ENCODE measurements at places on chromosomes 5 and 9. TPM values are rescaled to one million over a fixed set of nuclear protein-coding genes. Genes with fewer than 3 reads are reported as not detected.

Gene MOB3B
- not detected for total RNA-seq

Gene CLIC3
- not detected for total RNA-seq

Gene IL33
- total RNA-seq, result 78.3 TPM

Gene PCDHA8
- total RNA-seq, result 0.15 TPM

Gene AP3S1
- total RNA-seq, result 67.2 TPM

Gene RPL35
- total RNA-seq, result 2,855 TPM

Gene TEK
- total RNA-seq, result 110 TPM

Gene DBH
- total RNA-seq, result not detected

Gene CCL27
- not detected for total RNA-seq

Gene DMXL1
- 26.3 TPM for total RNA-seq

Gene CACNA1B
- not detected for total RNA-seq

Gene PCDHGB2
- 0.65 TPM for total RNA-seq

Gene SVEP1
- 0.30 TPM for total RNA-seq

Gene C5orf52
- total RNA-seq, result not detected

Gene GDA
- not detected for total RNA-seq

Gene ELP1
- 38.8 TPM for total RNA-seq

Gene TIGD6
- total RNA-seq, result 3.6 TPM

Gene RFESD
- 1.3 TPM for total RNA-seq

Gene ITK
- not detected for total RNA-seq

Gene PDCD1LG2
- 12.0 TPM for total RNA-seq

Gene CDKN2AIPNL
- 44.2 TPM for total RNA-seq

Gene KIF20A
- 52.6 TPM for total RNA-seq

Gene ECSCR
- total RNA-seq, result 312 TPM

Gene UAP1L1
- 15.8 TPM for total RNA-seq

Gene NSUN2
- 67.2 TPM for total RNA-seq

Gene SHOC1
- not detected for total RNA-seq

Gene HTR1A
- not detected for total RNA-seq

Gene GRM6
- not detected for total RNA-seq

Gene IL5
- total RNA-seq, result not detected

Gene FBXL7
- total RNA-seq, result 4.0 TPM

Gene FBXW11
- total RNA-seq, result 64.3 TPM

Gene FOXD4L6
- not detected for total RNA-seq
